ENCODE measurements at places on chromosomes 7 and 10. TPM values are rescaled to one million over a fixed set of nuclear protein-coding genes. Genes with fewer than 3 reads are reported as not detected.

DNA sequence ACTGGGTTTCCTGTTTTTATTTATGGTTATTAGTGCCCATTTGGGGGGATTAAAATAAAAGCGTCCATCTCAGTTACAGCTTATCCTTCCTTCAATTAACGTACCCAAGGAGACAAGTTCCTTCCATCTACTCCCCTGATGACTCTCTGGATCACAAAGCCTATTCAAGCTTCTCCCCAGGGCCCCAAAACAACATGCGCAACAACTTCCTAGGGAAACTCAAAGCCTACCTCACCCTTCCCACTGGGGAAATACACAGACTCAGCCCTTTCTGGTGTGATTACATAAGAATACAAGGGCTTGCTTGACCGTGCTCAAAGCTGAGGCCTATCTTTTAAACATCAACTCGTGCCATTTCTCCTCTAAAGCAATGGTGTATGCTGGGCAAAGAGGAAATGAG, 112.4 kb downstream of the CDK6 start:
- peak; percentile 25 for DNase-seq

DNA sequence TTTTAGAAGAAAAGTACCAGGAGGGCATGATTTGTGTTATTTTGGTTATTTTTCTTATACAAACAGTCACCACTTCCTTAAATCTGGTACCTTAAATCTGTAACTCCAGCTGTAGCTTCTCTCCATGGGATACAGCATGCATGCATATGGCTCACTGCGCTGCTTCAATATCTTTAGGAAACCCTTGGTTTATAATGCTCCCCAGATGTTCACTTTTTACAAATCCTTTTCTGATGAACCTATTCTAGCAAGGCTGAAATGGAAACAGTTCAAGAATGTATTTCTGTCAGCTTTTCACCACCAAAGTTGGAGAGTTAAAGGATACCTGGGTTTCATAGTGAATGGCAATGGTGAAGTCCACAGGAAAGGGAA, 50.9 kb downstream of the LAMB4 start:
- no peak for DNase-seq

The SFRP4 gene
- 17.9 TPM for polyA plus RNA-seq

- DNase-seq, result no peak
Observed at GRCh38 chr7:128916643-128916915, 6.1 kb upstream of the KCP start.

The TECPR1 gene
- 24.5 TPM for polyA plus RNA-seq

DNA sequence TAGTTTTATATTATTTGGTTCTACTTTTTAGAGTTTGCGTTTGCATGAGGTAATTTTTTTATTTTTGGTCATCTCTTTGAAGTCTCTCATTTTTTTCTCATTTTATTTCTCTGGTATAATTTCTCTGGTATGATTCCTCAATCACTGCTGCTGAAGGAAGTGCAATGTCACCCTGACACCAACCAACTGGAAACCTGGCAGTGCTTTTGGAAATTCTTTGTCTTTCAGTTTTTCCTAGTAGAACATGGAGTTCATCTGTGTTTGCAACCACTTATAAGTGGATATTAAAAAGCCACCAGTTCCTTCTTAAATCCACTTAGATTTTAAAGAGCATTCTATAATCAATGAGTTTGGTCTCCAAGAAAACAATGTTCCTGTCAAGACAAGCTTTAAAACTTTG, 291.8 kb downstream of the PRKG1 start:
- DNase-seq, result no peak

The RTKN2 gene
- 6.0 TPM for polyA plus RNA-seq

- no peak for DNase-seq
Observed at GRCh38 chr10:88877298-88877697, 2.7 kb upstream of the STAMBPL1 start.

DNA sequence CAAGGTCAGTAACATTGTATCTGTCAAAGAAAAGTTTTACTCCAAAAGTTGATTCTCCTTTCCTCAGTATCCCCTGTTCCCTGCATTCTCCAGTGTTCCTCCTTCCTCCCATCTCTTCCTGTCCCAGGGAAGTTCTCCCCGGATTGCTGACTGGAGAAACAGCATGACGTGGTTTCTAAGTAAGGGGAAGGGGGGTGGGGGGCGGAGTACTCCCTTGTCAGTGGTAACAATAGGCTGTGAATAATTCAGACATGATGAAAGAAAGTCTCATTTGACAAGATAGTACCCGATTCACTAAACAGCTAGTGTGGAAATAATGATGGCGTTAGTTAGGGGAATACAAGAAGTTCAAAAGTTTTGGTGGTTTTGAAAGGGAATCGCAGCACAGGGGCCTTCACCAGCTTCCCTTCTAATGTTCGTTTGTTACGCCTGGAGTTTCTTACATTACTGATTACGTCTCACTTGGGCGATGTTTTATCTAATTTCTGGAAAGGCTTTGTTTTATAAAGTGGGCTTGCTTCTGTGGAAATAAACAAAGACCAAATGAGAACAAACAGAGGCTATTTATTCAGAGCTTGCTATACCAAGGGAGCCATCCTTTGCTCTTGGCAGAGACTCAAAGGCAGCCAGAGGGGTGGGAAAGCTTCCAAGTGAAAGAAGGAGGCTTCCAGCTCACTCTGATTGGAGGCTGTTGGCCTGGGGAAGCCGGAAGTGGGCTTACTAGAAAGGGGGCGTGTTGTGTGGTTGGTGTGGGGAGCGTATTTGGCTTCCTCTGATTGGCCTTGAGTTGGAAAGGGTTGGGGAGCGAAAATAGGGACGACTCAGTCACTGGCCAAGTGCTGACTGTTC, 453.7 kb downstream of the SDK1 start:
- DNase-seq, result peak; percentile 27

The SFTPA1 gene
- polyA plus RNA-seq, result 0.08 TPM

The AS3MT gene
- 4.8 TPM for polyA plus RNA-seq

DNA sequence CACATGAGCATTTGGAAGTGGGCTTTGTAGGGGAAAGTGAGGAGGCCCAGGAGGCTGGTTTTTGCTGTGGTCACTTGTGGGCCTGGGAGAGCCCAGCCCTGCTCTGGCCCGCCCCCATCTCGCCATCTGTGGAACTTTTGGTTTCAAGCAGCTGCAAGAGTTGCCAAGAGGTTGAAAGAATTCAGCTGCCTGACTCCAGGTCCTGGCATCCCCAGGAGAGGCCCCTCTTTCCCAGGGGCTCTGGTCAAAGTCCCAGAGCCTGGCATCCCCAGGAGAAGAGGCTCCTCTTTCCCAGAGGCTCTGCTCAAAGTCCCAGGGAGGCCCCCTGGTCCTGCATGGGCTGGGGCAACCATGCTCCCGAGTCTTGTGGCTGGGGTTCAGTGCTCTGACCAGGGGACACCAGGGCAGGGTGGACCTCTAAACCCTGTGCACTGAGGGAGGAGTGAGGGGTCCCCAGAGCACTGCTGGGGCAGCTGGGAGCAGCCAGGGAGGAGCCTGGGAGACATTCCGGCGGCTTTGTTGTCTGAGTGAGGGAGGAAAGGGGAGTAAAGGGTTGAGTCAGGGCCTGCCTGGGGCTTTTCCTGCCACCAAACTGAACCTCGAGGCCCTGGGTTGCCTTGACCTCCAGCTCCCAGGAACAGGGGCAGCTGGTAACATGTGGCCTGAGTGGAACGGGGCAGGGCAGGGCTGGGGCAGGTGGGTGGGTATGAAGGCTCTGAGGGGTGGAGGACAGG, 27.7 kb upstream of the CSGALNACT2 start:
- DNase-seq, result no peak

The NPC1L1 gene
- polyA plus RNA-seq, result 2.1 TPM

The NKX1-2 gene
- polyA plus RNA-seq, result not detected

DNA sequence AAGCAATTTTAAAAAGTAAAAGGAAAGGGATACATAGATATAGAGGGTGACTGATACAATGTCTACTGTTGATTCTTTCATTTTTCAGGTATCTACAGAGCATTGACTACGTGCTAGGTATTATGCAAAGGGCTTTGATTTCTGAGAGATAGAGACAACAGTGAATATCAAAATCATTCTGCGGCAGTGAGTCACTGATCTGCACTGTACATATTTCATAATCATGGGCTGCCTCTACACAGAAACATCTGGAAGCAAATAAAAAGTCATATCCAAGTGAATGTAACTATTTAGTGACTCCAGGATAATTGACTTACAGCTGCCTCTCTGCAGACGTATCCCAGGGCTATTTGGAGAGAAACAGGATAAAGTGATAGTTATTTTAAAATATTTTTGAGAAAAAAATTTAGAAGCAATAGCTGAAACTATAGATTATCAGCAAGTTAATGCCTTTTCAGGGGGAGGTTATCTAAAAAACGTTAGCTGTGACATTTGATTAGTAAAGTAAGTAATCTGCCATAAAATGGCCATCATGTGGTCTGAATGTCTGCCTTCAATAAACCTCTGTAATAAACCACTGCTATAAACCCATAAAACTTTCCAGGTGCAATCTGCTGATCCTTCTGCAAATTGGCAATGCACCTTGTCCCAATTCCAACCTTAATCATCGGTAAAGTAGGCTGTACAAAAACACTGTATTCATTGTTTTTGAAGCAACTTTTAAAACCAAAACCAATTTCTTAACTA, 43.7 kb downstream of the CPXM2 start:
- DNase-seq, result no peak

DNA sequence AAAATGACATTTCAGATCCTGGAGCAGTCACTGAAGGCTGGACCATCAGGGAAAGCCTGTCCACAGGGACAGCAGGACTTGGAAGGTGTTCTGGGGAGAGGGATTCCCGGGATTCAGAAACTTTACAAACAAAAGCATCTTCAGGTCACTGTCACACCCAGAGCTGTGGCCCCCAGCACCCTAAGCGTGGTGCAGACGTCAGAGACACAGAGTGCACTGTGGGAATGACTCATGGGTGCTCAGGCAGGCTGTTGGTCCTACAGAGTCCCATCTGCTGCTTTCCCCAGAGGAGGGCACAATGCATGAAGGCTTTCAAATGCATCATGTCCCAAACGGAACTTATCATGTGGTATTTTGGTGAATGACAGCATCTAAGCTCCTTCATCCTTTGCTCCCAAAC, 13.1 kb upstream of the LRMDA start:
- DNase-seq, result no peak

The ZWINT gene
- 14.8 TPM for polyA plus RNA-seq

DNA sequence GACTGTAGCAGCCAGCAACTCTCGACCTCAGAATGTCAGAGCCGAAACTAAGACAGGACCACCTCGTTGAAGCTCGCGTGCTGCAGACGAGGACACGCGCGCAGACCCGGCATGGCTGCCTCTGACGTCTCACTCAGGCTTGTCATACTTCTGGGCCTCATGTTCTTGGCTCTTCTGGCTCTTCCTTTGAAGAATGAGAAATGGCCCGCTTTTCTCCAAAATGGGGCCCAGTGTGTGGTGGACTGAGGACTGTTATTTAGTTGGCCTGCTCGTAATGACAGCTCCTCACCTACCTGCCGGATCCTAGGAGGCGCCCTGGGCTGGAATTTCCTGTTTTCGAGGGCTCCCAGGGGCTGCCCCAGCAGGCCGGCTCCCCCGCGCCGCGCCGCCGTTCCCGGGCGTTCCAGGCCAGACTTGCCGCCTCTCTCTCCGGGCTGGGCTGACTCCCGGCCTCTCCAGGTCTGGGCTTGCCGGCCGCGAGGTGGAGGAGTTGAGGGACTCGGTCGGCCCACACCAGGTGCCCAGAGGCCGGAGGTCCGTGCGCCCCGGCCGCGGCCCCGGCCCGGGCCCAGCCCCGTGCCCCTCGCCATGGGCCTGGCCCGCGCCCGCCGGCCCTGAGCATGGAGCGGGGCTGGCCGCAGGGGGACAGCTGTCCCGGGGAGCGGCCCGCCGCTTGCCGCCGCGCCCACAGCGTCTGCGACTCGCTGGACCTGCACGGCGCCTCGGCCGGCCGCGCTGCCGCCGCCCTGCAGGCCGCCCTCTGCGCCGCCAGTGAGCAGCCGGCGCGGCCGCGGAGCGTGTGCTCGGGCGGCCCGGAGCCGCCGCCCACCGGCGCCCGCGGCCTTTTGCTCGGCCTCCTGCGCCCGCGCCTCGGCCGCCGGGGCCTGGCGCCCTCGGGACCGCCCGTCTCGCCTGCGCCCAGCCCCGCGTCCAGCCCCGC, 28.1 kb downstream of the AGAP3 start:
- DNase-seq, result no peak

The TNKS2 gene
- 42.4 TPM for polyA plus RNA-seq

DNA sequence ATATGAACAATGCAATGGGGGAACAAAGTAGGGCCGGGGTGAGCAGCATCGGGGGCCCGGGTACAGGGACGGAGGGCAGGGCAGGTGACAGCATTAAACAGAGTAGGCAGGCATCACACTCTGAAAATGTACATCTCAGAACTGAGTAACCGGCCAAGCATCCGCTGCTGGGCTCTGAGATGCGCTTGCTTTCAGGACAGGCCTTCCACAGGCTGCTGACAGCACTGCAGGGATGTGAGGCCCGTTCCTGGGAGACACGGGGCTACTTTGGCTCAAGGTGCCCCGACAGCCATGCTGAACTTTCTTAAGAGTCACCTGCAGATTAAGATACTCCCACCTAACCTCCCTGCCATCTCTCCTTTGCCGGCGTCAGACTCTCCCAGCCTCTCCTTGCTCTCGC, 64.3 kb upstream of the FGFR2 start:
- DNase-seq, result no peak

DNA sequence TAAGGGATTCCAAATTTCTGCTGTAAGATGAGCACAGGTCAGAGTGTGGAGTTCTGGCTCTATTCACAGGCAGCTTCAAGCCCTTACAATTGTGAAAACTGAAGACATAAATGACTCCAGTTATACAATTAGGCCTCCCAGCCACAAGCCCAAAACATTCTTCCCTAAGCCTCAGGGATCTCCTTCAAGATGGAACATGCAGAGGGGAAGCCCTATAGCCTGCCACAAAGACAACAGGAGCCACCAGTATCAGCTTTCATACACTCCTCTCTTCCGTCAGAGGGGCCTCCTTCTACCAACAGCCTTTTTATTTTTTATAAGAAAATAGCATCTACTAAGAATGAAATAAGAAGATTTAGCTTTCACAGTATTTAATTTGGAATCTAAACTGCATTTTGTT, 46.5 kb downstream of the DLD start:
- DNase-seq, result no peak

- DNase-seq, result no peak
Observed at GRCh38 chr7:108293149-108293612, 163.0 kb upstream of the LAMB4 start.

- no peak for DNase-seq
Observed at GRCh38 chr10:82535457-82535856, 660.5 kb downstream of the NRG3 start.

GRCh38 chr10:76882796-76883195, 754.8 kb downstream of the KCNMA1 start:
- DNase-seq, result no peak

The MYO1G gene
- 0.48 TPM for polyA plus RNA-seq

- DNase-seq, result peak; percentile 93
Observed at GRCh38 chr10:63630085-63630930, 109.1 kb downstream of the REEP3 start.

GRCh38 chr7:152975076-152975475, 215.5 kb downstream of the ACTR3B start:
- no peak for DNase-seq

DNA sequence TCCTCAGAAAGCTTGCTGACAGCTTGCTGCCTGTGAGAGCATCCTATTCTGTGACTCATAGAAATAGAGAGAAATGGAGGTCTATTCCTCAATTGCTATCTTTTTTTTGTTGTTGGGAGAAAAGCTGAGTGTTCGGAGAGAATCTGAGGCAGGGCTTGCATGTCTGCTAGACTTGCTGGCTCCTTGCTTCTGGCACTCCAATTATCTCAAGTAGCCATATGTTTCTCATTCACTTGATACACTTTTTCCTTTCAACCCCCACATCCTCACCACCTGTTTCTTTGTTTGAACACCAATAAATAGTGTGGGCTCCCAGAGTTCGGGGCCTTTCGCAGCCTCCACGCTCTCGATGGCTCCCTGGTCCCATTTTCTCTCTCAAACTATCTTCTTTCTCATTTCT, 172.2 kb downstream of the SH2D4B start:
- DNase-seq, result no peak

GRCh38 chr7:140869430-140869829, 55.3 kb downstream of the BRAF start:
- no peak for DNase-seq

The TMEM26 gene
- 10.9 TPM for polyA plus RNA-seq

The HTR7 gene
- polyA plus RNA-seq, result 0.21 TPM

The KCNMA1 gene
- 12.3 TPM for polyA plus RNA-seq

All from muscle of arm (tissue), 14 donors.